Stimulated activated CD4-positive, alpha-beta T cell treated with anti-CD3 and anti-CD28 coated beads, Interleukin-12 subunit alpha, Interleukin-12 subunit beta, amount 100 ng/mL, for 48 hours (primary cell): ENCODE measurements at places on chromosomes 1 and 21.

- no peak for DNase-seq
Observed at GRCh38 chr1:14592004-14592631, 6.4 kb upstream of the KAZN start.

- DNase-seq, result no peak
Observed at GRCh38 chr1:11671544-11672286, 7.7 kb downstream of the FBXO6 start.

DNA sequence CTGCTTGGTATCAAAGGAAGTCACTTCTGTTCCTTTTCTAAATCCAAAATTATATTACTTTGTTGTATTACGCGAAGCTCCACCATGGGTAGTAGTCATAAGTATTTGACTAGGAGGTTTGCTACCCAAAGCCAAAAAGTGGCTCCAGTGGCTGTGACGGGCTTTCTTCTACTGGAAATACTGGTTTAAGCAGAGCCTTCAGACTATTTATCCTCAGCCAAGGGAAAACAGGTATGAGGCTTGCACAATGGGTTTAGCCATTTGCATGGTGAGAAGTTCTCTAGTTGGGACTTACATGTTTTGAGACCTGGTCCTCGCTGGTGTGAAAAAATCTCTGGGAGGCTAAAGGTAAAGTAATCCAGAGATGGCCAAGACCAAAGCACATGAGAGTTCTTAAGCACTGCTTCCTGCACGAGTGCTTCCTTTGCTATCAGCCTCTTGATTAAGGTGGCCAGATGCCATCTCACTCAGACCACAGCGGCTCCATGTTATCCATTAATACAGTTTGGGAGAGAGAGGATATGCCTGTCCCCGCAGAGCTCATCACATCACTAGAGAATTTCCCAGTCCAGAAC, 121.2 kb downstream of the PIK3R3 start:
- no peak for DNase-seq

- DNase-seq, result no peak
Observed at GRCh38 chr1:241172486-241172885, 184.5 kb downstream of the RGS7 start.
